ENCODE measurements at places on chromosomes 3 and 15. TPM values are rescaled to one million over a fixed set of nuclear protein-coding genes. Genes with fewer than 3 reads are reported as not detected.

Gene OXTR
- polyA plus RNA-seq: 8.8 TPM

Gene CRELD1
- polyA plus RNA-seq: 40.3 TPM

Gene TIMP4
- polyA plus RNA-seq: 2.1 TPM

Gene DNAJA4
- 77.5 TPM for polyA plus RNA-seq

Gene NUP210
- polyA plus RNA-seq: 9.6 TPM

Gene BNC1
- 2.2 TPM for polyA plus RNA-seq

Gene GOLGA6A
- polyA plus RNA-seq: 0.08 TPM

Gene ACTRT3
- 2.1 TPM for polyA plus RNA-seq

Gene FLNB
- polyA plus RNA-seq: 51.9 TPM

Gene PRKCD
- 8.2 TPM for polyA plus RNA-seq

Gene PRTG
- polyA plus RNA-seq: 2.3 TPM

Gene PP2D1
- polyA plus RNA-seq: 0.53 TPM

Gene HGD
- 0.37 TPM for polyA plus RNA-seq

Gene SI
- not detected for polyA plus RNA-seq

Gene CCR9
- polyA plus RNA-seq: not detected

Gene CRYGS
- 3.5 TPM for polyA plus RNA-seq

Gene TNFSF10
- 7.5 TPM for polyA plus RNA-seq

Gene LRCH3
- polyA plus RNA-seq: 36.4 TPM

Gene GANC
- polyA plus RNA-seq: 17.0 TPM

Gene CD96
- polyA plus RNA-seq: 0.23 TPM

Gene ABHD2
- polyA plus RNA-seq: 22.0 TPM

Gene ALG1L2
- 1.7 TPM for polyA plus RNA-seq

Gene ALG3
- polyA plus RNA-seq: 25.5 TPM

Gene CFAP161
- polyA plus RNA-seq: 0.32 TPM

Gene PIGBOS1
- polyA plus RNA-seq: 14.4 TPM

Gene FAM107A
- 0.93 TPM for polyA plus RNA-seq

Gene RBMS3
- polyA plus RNA-seq: 27.7 TPM

Gene GOLGA6L7
- polyA plus RNA-seq: not detected

Gene TMEM207
- not detected for polyA plus RNA-seq

Gene GRM7
- not detected for polyA plus RNA-seq

Gene RAB7A
- polyA plus RNA-seq: 140 TPM

Gene LMLN
- 3.8 TPM for polyA plus RNA-seq

Gene MUSTN1
- polyA plus RNA-seq: 203 TPM

Gene CLEC3B
- 126 TPM for polyA plus RNA-seq

Gene ALPK3
- polyA plus RNA-seq: 106 TPM

Gene LACTB
- polyA plus RNA-seq: 15.2 TPM

Gene CLDN1
- polyA plus RNA-seq: 2.5 TPM

Gene DISP2
- polyA plus RNA-seq: 1.4 TPM

All from hindlimb muscle (tissue), 1 donor.